H7 (cell line): ENCODE measurements at places on chromosomes 4 and X.

DNA sequence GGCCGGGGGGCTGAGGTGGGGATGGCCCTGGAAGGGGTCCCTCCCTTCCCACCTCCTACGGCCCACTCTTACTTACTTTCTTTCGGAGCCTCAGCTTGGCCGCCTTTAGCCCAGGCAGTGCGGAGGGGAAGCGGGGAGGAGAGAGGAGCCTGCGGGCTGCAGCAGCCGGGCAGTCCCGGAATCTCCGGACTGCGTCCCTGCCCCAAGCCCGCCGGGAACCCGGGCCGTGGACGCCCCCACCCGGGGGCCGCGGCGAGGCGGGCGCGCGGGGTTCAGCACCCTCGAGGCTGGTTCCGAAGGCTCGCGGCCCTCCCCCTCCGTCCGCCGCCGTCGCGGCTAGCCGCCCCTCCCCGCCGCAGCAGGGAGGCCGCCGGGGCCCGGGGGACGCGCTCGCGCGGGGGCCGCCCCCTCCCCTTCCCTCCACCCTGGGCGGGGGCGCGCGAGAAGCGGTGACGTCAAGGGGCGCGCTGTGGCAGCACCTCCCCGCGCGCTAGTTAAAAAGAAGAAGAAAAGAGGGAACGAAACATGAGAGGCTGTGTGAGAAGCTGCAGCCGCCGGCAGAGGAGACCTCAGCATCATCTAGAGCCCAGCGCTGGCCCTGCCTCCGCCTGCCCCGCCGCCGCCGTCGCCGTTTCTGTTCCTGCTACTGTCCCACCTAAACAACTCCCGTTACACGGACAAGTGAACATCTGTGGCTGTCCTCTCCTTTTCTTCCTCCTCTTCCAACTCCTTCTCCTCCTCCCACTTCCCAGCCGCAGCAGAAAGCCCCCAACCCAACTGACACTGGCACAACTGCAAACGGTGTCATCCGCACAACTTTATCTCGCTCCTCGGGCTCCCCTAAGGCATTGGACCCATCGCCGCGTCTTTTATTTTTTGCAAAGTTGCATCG lies at the start of gene HHIP:
Gene HHIP, plus strand, starts transcription at position 526 of the 892 bp plus-strand sequence. CDS start 520 bp downstream, outside the sequence.
- DNase-seq, result peak; percentile 83

DNA sequence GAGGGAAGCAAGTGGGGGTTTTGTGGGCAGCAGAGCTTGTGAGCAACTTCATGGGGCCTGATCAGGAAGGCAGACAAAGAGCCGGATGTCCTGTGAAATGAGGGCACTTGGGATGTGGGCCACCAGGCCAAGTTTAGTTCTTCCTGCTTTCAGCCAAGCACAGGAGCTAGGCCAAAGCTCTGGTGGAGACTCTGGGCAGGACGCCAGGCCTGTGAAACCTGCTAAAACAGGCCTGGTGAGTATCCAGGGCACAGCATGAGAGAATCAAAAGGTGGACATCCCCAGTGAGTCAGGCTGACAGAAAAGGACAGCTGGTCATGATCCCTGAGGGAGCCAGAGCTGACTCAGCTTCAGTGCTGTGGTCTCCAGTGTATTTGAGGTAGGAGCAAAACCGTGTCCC lies 95.7 kb downstream of the NPNT start:
- DNase-seq, result no peak

- no peak for DNase-seq
Measured at GRCh38 chr4:77856152-77856551, 6.5 kb upstream of the MRPL1 start.

GRCh38 chr4:54840992-54841768 lies 183.4 kb downstream of the KIT start:
- DNase-seq, result no peak

GRCh38 chrX:45769761-45770582 lies 569.3 kb upstream of the DIPK2B start:
- DNase-seq, result no peak

DNA sequence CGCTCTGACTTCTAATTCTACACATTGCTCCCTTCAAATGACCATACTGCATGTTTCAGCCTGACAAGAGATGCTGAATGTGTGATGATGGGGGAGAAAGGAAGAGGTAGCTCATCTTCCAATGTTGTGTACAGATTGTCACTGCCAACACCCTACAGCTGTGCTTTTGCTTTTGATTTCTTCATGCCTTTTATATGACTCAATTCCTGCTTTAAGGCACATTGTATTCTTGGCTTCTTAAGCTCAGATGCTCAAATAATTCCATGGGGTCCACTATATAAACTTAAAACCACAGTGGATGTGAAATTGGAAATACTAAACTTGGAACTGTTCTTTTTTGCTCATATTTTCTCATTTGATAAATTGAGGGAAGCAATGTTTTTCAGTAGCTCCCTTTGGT lies 183.2 kb upstream of the WDFY3 start:
- DNase-seq, result no peak

DNA sequence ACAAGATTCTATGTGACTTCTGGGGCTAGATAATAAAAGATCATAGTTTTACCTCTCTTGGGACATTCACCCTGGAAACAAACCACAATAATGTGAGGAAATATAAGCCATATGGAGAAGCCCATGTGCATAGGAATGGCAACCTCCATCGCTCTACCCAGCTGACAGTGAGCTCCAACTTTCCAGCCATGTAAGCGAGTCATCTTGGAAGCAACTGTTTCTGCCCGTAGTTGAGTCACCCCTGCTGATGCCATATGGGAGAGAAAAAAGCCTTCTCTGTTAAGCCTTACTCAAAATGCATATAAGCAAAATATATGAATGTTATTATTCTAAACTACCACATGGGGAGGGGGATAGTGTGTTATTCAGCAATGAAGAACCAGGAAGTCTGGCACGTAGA lies 31.4 kb upstream of the RELL1 start:
- no peak for DNase-seq

DNA sequence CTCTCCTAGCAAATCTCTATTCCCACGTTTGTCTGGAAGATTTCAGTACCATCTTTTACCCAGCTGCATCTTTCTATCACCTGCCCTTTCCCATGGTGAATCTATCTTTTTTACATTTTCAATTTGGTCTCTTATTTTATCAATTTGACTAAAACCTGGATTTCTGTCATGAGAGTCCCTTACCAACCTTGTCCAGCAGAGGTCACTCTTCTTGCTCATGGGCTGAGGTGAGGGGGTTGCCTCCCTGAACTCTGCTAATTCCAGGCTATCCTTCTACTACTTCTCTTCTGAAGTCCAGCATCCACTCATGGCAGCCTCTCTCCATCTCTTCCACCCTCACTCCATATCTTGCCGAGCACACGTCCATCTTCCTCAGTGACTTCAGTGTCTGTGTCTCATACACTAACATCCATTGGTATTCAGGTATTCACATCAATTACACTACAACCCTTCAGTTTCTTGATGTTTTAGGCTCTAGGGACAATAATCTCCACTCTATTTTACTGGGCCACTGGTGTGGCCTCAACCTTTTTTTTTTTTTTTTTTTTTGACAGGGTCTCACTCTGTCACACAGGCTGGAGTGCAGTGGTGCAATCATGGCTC lies 17.8 kb upstream of the ZNF827 start:
- peak; percentile 33 for DNase-seq

DNA sequence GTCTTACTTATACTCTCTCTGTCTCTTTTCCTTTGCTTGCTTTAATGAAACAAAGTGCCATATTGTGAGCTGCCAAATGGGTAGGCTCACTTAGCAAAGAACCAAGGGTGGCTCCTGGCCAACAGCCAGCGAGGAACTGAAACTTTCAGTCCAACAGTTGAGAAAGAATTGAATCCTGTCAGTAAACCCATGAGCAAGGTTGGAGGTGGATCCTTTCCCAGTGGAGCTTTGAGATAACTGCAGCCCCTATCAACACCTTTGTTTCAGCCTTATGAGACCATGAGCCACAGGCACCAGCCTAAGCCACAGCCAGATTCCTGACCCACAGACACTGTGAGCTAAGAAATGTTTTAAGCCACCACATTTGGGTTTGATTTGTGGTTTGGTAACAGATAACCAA lies 362.2 kb downstream of the PDGFC start:
- DNase-seq, result no peak

DNA sequence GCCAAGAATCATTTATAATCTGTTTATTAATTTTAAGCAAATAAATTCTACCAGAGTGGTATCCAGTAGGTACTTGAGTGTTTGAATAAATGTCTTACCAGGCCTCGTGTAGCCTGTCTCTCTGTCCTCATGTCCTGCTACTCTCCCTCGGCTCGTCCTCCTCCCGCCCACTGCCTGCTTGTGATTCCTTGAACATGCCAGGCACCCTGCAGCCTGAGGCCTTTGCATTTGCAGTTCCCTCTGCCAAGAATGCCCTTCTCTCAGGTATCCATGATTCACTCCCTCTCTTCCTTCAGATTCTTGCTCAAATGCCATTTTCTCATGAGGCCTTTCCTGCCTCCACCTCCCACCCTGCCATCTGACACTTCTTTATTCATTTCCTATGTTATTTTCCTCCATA lies 209.7 kb upstream of the PRPS2 start:
- DNase-seq, result peak; percentile 39

DNA sequence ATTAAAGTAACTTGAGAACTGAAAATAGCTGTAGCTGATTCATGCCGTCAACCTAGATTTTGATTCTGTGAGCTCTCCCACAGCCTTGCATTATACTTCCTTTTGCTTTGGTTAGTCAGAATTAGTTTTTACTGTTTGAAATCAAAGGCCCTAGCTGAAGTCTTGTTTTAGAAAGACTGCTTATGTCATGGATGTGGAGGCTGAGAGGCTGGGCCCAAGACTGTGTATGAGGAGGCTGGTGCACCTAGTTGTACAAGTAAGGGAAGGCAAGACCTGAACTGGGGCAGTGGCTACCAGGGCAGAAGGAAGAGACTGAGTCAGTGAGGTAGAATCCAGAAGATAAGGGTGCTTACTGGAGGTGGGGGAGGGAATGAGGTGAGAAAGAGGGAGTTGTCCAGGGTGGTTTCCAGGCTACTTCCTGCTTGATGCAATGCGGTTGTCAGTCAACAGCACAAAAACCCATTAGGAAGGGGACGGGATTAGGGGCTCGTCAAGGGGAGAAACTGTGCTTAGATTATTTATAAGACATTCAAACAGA lies 76.2 kb upstream of the PAGE3 start:
- DNase-seq, result no peak

DNA sequence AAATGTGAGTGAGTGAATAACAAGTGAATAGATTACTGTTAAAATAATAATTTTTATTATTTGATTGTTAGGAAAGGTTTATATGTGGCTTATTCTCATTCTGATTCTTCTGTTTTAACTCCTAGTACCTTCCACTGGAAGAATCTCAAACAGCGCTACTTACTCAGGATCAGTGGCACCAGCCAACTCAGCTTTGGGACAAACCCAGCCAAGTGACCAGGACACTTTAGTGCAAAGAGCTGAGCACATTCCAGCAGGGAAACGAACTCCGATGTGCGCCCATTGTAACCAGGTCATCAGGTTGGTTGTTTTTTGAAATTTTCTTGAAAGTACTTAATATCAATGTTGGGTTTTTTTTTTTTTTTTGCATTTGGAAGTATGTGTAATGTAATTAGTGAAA lies 117.6 kb upstream of the BMPR1B start:
- no peak for DNase-seq

DNA sequence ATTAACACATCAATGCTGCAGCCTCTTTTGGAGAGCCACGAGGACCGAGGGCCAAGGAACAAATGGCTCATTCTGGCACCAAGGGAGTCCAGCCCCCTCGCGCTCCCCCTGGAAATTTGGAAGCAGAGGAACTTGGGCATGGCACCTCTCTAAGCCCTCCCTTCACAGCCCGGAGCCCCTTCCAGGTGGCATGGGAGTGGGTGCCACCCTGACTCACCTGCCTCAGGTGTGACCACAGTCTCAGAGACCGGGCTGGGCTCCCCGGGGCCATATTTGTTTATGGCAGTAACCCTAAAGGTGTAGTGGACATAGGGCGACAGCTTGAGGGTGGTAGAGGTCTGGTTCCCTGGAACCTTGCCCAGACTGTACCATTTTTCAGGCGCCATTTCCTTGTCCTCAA lies 18.8 kb downstream of the L1CAM start:
- DNase-seq, result peak; percentile 17

DNA sequence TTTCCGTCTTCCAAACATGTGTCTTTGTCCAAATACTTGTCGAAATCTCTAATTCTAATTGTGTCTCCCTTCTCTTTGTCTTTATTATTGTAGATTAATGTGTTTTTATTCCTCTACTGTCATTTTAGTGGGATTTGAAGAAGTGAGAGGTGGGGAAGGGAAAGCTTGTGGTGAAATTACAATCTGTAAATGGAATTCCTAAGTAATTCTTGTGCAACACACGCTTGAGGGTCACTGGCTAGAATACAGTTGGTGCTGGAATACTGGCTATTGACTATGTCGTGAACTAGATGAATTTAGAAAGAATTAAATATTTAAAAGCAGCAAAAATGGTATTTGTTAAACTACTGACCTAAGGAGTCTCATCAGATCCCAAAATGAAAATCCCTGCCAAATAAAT lies 10.7 kb upstream of the FNIP2 start:
- DNase-seq, result no peak

DNA sequence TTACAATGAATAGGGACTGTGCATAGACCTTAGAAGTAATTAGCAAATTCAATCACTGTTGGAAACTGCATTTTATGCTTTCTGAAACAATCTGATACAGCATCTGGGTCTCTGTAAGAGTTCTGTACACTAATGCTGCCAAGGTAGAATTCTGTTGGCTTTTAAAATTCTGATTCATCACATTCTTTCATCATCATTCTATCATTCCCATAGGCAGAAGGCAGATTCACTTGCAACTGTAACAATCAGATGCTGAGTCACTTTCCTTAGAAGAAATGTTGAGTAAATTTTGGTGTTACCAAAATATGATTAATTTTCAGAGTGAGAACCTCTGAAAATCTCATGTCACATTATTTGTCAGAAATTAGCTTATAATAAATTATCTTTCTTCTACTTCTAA lies 267.2 kb downstream of the MAPK10 start:
- no peak for DNase-seq

DNA sequence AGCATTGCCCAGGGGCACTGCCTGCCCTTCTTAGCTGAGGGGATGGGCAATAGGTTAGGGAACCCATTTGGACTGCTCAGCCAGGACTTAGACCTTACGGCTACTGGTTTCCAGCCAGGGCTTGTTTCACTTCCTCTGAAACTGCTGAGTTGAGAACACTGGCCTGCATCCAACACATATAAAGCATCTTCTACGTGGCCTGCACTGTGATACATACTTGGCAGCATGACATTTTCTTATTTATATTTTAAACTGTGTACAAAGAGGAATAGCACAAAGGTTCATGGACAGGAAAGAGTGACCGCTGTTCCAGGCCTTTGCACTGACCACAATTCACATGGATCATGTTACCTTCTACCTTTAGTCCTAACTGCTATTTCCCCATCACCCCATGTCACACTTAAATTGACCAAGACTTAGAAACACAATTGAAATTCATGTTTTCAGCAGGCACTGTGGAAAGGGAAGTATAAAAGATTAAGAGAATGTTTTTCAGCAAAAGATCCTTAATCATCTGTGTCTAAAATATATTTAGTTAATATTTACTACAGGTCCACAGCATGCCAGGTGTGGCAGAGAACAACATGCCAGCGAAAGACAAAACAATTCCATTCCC lies 43.7 kb downstream of the NLGN4X start:
- DNase-seq, result no peak

- DNase-seq, result peak; percentile 51
Measured at GRCh38 chr4:56731857-56732256, 50.8 kb upstream of the HOPX start.

- peak; percentile 21 for DNase-seq
Measured at GRCh38 chr4:123676890-123677229, 280.3 kb downstream of the SPRY1 start.

GRCh38 chr4:1008840-1009541 lies 2.4 kb upstream of the FGFRL1 start:
- DNase-seq, result no peak

GRCh38 chrX:134019567-134020206 lies 34.3 kb upstream of the GPC3 start:
- DNase-seq, result no peak
